Activated CD4-positive, alpha-beta T cell treated with anti-CD3 and anti-CD28 coated beads for 36 hours (primary cell): ENCODE measurements at places on chromosomes 16 and 17.

GRCh38 chr17:56675876-56676660 lies 82.6 kb downstream of the NOG start:
- DNase-seq, result no peak

DNA sequence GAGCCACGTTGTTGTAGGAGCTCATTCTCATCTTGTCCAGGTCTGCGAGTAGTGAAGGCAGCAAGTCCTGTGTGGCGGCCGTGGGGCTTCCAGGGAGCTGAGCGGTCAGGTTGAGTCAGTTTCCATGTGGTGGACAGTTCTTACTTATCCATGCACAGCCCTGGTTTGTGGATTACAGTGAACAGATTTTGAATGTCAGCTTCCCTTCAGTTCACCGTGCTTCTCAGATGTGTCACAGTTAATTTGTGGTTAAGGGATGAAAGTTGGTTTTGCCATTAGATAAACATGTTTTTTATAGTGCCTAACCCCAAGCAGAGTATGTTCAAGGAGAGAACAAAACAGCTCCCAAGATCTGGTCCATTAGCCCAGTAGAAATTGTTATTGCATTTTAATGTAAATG lies 103.1 kb downstream of the RPTOR start:
- peak; percentile 53 for DNase-seq

- no peak for DNase-seq
Measured at GRCh38 chr17:47959825-47960655, 2.4 kb upstream of the PRR15L start.

DNA sequence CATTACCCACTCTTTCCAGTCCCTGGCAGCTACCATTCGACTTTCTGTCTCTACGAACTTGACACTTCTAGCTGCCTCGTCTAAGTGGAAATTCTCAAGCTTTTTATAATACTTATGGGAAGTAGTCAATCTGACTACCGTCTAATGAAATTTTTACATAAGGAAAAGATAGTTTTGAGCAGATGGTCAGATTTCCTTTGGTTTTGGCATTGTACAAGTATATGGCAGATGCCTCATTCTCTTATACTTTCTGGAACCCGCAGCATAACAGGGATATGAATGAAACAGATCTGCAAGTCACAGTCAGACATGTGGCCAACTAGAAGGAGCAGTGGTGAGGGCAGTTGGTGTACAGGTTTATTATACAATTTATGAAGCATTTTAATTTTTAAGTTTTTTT lies 146.0 kb downstream of the PITPNC1 start:
- no peak for DNase-seq

DNA sequence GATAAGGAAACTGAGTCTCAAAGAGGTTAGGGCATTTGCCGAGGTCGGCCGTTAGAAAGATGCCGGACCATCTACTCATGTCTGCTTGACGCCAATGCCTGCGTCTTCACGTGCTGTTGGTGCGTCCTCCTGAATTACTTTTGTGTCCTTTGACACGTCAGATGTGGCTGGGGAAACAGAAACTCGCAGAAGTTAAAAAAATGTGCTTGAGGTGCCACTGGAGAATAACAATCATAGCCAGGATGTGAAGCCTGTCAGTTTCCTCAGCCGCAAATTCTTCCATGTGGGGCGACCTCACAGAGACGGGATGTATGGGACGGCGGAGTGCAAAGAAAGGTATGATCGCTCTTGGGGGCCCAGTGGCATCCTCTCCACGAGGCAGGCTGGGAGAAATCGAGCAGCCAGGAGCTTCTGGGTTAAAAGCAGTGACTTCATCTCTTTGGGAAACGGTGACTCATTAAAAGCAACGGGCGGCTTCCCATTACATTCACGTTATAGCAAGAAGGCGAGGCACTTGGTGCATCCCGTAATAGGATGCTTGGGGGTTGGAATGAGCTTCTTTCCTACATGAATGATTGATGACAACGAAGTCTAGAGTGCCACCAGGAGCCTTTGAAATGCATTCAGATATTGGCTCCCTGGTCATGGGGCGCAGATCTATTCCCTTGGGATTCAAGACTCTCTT lies 67.8 kb downstream of the BMERB1 start:
- no peak for DNase-seq

DNA sequence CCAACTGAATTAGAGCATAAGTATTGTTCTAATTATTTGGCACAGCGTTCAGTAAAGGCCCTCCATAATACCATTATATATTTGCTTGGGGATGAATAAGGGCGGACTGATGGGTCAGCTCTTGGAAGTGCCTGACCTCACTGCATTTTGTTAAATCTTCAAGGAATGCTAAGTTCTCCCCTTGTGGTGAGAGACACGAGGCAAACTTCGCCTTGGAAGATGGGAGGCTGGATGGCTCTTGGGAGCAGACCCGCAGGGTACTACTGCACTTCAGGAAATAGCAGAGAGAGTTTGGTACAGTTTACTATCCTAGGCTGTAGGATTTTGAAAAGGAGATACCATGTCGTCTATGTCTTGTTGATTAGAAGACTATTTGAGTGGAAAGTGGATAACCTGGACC lies 87.0 kb upstream of the RPRML start:
- no peak for DNase-seq

DNA sequence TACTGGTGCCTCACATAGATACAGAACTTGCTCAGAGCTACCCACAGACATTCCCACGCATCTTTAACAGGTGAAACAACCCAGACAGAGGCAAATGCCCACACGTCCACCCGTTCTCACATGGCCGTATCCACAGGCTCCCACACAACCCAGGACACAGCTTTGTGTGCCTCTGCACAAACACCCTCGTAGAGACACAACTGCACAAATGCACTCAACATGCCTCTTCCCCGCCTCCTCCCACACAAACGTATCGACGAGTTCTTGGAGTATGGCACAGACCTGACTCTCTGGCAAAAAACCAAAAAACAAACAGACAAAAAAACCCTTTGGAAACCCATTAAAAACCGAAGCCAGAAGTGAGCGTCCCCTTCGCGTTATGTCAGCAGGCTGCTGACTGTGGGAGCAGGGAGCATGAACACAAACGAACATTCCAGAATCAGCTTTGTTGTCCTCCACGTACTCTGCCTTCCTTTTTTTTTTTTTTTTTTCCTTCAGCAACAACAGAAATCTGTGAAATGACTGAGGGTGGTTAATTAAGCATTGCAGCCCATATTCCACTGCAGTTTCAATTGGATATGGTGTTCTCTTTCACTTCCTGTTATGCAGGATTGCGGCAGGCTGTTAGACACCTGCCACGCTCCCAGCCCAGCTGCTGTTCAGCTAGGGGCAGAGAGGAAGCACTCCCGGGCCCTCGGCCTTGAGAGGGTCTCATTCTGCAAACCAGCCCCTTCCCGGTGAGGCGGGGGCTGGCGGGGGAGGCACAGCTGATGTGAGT lies 313.7 kb downstream of the MAF start:
- DNase-seq, result peak; percentile 63

- no peak for DNase-seq
Measured at GRCh38 chr17:28689011-28689410, 22.7 kb downstream of the PROCA1 start.

DNA sequence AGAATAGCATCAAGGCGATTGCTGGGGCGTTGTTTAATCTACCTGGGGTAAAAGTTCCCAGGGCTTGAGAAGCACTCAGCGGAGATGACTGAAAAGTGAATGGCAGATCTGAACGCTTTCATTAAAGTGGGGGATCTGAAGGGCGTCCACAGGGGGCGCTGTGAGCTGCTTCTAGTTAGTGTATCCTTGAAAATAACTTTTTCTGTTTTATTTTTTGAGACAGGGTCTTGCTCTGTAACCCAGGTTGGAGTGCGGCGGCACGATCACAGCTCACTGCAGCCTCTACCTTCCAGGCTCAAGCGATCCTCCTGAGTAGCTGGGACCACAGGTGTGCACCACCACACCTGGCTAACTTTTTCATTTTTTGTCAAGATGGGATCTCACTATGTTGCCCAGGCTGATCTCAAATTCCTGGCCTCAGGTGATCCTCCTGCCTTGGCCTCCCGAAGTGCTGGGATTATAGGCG lies 360.4 kb downstream of the SEC14L1 start:
- DNase-seq, result peak; percentile 72

- DNase-seq, result peak; percentile 92
Measured at GRCh38 chr17:60142872-60143499, 6.8 kb upstream of the CA4 start.

GRCh38 chr17:47875011-47875985 lies 20.7 kb upstream of the SP2 start:
- DNase-seq, result no peak

DNA sequence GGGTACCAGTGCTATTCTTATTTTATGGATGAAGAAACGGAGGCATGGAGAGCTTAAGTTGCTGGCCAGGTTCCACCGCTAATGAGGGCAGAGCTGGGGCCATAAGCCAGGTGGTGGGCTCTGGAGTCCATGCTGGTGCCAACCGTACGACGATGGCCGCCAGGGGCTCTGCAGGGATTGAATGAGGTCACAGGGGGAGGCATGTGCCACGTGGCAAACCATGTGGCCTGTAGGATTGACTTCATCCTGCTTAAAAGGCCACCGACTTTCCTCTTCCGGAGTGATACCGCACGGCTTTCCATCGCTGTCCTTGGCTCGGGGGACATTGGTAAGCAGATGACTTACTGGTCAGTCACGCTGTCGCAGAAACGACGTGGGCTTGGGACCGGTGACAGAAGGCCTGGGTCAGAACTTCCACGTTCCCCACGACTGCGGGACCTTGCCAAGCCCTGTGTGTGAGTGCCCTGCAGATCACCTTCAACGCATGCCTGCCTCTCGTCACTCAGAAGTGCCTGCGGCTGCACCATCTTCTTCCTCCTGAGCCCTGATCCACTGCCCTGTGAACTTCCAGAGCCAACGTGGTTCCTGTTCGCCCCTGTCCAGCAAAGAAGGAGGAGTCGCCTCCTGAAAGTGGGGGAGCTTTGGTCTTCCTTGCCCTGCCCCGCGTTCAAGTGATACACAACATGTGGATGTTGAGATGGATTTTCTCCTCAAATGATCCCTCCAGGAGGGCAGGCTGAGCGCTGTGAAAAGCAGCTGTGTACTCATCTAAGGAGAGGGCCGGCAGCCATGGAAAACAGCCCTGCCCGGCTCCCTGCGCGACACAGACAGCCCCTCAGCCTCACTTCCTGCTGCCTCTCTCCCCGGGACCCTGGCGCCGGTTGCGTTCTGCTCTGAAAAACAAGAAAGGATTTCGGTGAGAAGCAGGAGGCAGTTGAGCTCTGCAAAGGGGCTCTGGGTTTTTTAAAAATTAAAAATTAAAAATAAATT lies 176.7 kb downstream of the C16orf95 start:
- DNase-seq, result no peak

GRCh38 chr17:28115046-28115445 lies 72.6 kb downstream of the NLK start:
- no peak for DNase-seq

DNA sequence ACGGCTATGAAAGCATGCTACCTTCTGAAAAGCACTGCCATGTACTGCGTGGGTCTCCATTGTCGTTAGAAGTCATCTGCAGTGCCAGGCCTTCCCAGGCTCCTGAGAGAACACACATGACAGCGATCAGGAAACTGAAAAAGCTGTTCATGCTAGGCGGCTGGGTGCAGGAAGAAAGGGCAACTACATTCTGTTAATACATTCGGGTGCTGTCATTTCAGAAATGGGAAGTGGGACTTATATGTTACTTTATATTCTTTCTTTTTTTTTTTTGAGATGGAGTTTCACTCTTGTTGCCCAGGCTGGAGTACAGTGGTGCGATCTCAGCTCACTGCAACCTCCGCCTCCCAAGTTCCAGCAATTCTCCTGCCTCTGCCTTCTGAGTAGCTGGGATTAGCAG lies 19.9 kb downstream of the CFAP20 start:
- DNase-seq, result no peak

- DNase-seq, result no peak
Measured at GRCh38 chr17:27343977-27344607, 50.2 kb downstream of the WSB1 start.

GRCh38 chr16:73013974-73014373 lies 34.0 kb downstream of the ZFHX3 start:
- DNase-seq, result no peak

GRCh38 chr17:35914354-35914753 lies 16.2 kb downstream of the RDM1 start:
- DNase-seq, result no peak

DNA sequence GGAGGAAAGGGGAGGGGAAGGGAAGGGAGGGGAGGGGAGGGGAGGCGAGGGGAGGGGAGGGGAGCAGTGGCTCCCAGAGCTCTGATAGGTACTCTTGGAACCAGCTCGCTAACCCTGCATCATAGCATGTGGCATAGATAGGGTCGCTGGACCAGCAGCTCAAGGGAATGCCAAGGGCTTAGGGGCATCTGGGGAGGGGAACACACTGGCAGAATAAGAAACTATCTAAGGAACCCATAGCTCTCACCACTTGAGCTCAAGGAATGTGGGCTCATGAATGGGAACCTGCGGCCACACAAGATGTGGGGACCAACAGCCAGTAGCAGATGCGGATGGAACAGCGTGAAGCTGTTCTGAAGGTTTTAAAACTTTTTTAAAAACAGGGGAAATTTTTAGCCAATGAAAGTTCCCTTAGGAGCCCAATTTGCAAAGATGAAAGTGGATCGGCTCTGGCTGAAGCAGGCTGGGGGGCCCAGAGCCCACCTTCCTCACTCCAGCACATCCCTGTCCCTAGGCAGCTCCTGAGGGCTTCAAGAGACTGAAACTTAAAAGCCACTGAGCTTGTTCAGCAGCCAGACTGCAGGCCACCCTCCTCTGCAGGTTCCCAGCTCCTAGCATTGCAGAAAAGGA lies 46.9 kb downstream of the PIMREG start:
- DNase-seq, result no peak

DNA sequence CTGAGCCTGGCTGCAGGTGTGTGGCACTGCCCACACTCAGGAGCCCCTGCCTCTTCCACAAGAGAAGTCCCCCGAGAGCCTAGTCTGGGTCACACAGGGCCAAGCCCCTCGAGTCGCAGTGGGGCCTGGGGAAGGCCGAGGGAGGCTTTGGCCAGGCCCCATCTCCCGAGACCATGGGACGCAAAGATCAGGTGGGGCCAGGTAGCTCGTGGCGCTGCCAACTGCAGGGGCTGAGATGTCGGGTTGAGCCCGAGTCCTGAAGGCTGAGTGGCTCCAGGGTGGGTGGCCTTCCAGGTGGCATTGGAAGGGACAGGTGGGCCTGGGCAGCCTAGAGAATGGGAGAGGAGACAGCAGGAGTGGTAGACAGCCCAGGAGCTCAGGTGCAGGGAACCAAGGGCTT lies 6.3 kb downstream of the TRAF7 start:
- DNase-seq, result no peak

- DNase-seq, result no peak
Measured at GRCh38 chr16:31528523-31529107, 915 bp downstream of the AHSP start.

DNA sequence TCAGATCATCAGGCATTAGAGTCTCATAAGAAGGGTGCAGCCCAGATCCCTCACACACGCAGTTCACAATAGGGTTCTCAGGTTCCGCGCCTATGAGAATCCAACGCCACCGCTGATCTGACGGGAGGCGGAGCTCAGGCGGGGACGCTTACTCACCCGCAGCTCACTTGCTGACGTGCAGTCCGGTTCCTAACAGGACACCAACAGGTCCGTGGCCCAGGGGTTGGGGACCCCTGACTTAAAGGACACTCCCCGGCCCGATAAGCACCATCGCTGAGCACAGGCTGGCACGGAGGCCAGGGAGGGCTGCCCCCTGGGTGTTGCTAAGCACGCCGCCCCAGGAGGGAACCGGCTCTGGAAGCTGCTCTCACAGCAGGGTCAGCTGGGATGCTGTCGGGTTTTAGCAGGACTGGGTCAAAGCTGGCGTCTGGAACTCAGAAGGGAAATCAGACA lies 30.1 kb upstream of the BAHCC1 start:
- peak; percentile 70 for DNase-seq

GRCh38 chr16:3458852-3459361 lies 15.4 kb downstream of the NAA60 start:
- DNase-seq, result no peak

- DNase-seq, result peak; percentile 54
Measured at GRCh38 chr17:75832652-75833400, 11.4 kb downstream of the UNC13D start.

- no peak for DNase-seq
Measured at GRCh38 chr17:37090941-37091340, 142.2 kb downstream of the AATF start.
